Stimulated activated CD4-positive, alpha-beta T cell treated with anti-CD3 and anti-CD28 coated beads, Interleukin-4, amount 100 ng/mL, for 1 hour (primary cell): ENCODE measurements at places on chromosomes 4 and X.

- no peak for DNase-seq
These were observed 237.0 kb downstream of the IDS start for GRCh38 chrX:149267878-149268813.

DNA sequence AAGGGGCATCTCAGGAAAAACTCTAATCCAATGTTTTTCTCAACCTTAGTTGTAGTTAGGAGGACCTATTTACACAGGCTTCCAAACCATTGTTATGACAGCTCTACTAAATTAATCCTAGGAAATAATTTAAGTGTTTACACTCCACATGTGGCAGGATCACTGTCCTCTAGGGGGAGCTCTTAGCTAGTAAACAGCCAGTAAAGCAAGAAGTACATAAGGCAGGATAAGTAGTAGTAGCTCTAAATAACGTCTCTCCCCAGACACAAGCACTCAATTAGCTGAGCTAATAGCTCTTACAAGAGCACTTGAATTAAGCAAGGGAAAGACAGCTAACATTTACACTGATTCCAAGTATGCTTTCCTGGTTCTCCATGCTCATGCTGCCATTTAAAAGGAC is 37.3 kb downstream of the NUDT11 start:
- no peak for DNase-seq

- DNase-seq, result no peak
These were observed 263.3 kb downstream of the STPG2 start for GRCh38 chr4:97879942-97880341.

DNA sequence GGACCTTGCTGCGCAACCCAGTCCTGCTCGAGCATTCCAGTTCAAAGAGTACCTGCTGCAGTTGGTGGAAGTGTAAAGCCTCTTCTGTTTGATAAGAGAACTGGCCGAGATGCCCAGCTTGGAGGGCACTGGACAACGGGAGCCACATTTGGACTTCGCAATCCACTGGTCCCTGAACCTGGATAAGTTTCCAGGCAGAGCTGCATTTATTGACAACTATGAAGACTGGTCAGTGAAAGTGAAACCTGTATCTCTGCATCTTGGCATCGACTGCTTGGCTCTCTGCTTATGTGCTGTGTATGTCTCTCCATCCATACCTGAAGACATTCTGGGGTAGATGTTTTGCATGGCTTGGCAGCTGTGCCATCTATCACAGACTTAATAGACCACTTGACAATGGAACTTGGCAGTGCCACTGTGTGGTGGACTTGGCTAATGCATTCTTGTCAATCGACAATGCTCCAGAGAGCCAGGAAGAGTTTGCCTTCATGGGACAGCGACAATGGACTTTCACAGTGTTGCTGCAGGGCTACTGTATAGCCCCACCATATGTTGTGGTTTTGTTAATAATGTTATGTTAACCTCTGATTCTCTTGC is 43.5 kb upstream of the ZBTB33 start:
- DNase-seq, result no peak

DNA sequence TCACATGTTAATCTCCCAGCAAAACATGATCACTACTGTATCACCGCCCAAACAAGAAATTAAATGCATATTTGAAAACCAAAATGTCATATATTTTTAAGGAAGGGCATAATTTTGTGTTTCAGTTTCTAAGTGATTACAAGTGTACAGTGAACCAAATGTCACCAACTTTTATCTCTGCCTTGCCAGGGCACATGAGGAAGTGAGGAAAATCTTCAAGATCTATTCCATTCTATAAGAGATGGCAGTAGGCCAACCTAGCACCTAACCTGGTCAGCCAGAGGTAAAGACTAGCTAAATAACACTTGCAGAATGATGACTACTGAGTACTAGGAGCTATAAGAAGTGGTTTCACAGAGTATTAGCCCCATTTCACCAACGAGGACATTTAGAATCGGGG is 107.2 kb downstream of the ATP11C start:
- no peak for DNase-seq

DNA sequence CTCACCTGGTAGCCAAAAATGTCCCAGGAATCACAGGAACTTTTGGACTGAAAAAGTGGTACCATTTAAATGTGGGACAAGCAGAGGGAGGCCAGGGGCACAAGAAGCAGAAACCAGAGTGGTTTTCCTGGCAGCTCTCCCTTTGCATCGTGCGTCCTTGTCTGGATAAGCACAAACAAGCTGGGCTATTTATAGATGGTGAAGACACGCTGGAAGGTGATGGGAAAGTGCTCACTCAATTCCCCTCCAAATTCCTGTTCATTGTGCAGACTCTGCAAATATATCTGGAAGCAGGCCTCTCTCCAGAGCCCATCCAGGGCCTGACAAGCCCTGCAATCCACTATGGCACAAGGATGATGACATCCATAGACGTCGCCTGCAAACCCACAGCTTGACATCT is 63.6 kb upstream of the MAP3K15 start:
- no peak for DNase-seq

GRCh38 chr4:137471895-137472294 is 60.4 kb downstream of the PCDH18 start:
- DNase-seq, result no peak
